ENCODE measurements at places on chromosomes 4 and X. TPM values are rescaled to one million over a fixed set of nuclear protein-coding genes. Genes with fewer than 3 reads are reported as not detected.

DNA sequence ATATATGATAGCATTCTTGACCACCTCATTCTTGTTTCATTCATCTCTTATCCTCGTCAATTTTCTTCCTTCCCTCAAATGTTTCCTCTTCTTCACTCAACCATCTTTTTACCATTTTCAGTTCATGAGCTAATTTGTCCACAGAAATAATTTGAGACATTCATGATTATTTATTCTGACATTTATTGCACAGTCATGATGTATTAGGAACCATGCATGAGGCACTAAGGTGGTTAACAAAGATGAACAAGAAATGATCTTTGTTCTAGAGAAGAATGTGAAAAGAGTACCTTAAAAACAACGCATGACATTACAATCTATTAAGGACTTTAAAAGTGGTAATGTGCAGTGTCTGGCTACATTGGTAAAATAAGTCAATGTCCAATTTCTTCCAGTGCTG, 27.9 kb downstream of the TEC start:
- H3K4me1 ChIP-seq: no peaks in the 10 kb centered on the region
- H3K36me3 ChIP-seq: no peaks in the 10 kb centered on the region
- no peak overlapping the region for H3K27ac ChIP-seq

GRCh38 chr4:152510349-152511147, 25.3 kb downstream of the FBXW7 start:
- no peaks in the 10 kb centered on the region for H3K27me3 ChIP-seq
- no peak overlapping the region for H3K27ac ChIP-seq
- peaks cover 2% of the 10 kb centered on the region for H3K4me1 ChIP-seq
- no peaks in the 10 kb centered on the region for H3K36me3 ChIP-seq

DNA sequence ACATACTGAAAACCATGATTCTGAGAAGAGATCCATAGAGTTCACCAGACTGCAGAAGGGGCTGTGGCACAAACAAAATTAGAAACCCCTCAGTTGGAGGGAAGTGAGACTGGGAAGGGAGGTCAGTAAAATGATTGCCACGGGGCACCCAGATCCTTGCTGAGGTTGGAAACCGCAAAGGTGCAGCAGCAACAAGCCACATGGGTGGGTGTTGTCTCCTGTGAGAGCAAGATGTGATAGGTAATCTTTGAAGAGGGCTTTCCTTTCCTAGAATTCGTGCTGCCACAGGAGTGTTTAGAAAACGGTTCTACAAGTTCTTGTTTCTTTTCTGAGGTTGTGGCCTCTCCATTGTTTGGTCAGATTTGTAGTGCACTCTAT, 85.5 kb downstream of the NFKB1 start:
- no peak overlapping the region for H3K4me3 ChIP-seq
- no peak overlapping the region for H3K27ac ChIP-seq
- DNase-seq: no peak
- H3K36me3 ChIP-seq: peaks cover 15% of the 10 kb centered on the region

DNA sequence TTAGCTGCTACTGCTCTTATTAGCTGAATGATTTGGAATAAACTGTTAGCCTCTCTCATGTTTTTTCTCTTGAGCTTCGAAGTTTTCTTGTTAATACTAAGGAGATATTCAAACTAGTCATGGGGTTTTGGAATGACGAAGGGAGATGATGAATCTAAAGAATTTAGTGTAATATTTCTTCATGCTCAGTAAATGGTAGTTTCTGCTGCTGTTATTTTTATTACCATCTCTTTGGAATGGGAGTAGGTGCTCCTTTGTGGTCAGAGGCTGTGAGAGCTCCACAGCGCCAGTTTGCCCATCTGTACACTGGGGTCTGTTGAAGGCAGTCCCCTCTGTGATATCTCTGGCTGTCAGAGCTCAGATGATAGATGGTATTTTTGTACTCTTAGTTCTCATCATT, 33.7 kb downstream of the HTT start:
- peaks cover 16% of the 10 kb centered on the region for H3K4me1 ChIP-seq
- H3K27me3 ChIP-seq: no peaks in the 10 kb centered on the region
- no peak overlapping the region for H3K4me3 ChIP-seq
- H3K27ac ChIP-seq: no peak overlapping the region
- peak; percentile 37 for DNase-seq

GRCh38 chr4:628821-629635, 3.7 kb downstream of the PDE6B start:
- no peak overlapping the region for H3K27ac ChIP-seq
- H3K27me3 ChIP-seq: no peaks in the 10 kb centered on the region

Gene RAB41
- not detected for total RNA-seq

Gene ZXDA
- total RNA-seq: 3.4 TPM

- no peaks in the 10 kb centered on the region for H3K36me3 ChIP-seq
- H3K27me3 ChIP-seq: peaks cover 4% of the 10 kb centered on the region
- DNase-seq: peak; percentile 80
Measured at GRCh38 chr4:15303052-15303641, 124.7 kb upstream of the C1QTNF7 start.

DNA sequence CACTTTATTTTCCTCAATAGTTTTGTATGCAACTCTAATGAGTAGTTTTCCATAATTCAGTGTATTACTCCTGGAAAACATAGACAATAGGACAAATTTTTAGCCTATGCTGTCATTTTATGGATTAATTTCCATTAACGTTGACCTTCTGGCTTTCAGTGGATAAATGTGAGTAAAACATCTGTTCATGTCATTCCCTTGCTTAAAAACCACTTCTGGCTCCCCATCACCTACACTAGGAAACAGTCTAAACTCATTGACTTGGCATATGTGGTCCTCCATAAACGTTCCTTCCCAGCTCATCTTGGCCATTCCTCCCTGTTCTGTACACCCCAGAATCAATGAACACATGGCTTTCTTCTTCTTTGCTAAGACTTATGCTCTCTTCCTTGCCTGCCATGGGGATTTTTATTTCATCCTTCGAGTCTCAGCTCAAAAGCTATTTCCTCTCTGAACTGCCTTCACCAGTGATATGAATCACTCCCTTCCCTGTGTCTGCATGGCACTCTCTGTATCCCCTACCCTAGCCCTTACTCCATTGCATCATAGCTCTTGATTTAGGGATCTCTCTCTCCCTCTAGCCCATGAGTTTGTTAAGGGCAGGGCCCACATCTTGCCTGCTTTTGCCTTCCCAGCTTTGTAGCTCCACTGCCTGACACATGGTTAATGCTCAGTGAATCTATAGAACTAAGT, 34.8 kb downstream of the DOCK11 start:
- H3K4me3 ChIP-seq: no peak overlapping the region
- H3K36me3 ChIP-seq: no peaks in the 10 kb centered on the region
- H3K27ac ChIP-seq: no peak overlapping the region
- peak; percentile 48 for DNase-seq
- no peaks in the 10 kb centered on the region for H3K27me3 ChIP-seq

Gene UGT2B7
- total RNA-seq: not detected

DNA sequence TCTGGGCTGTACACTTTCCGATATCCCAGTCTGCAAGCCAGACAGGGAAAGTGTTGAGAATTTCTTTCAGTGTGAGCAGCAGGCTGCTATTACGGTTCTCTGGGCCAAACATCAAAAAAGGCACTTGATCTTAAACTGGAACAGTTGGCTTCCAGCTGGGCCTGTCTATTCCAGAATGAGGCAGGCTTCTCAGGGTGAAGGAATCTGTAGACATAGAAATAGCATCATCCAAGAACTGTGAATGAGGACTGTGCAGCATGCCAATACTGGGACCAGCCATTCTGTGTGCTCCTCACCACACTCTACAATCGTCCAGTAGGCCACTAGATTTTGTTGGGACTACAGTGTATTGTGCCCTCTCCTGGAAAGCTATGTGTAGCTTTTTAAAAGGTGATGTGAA, 31.1 kb downstream of the ART3 start:
- DNase-seq: no peak
- no peaks in the 10 kb centered on the region for H3K36me3 ChIP-seq
- H3K4me1 ChIP-seq: no peaks in the 10 kb centered on the region
- H3K27ac ChIP-seq: no peak overlapping the region
- H3K4me3 ChIP-seq: no peak overlapping the region
- peaks cover 6% of the 10 kb centered on the region for H3K27me3 ChIP-seq
